ENCODE measurements at places on chromosomes 4 and X. TPM values are rescaled to one million over a fixed set of nuclear protein-coding genes. Genes with fewer than 3 reads are reported as not detected.

The SYNPO2 gene
- 0.42 TPM for total RNA-seq

The PABPC1L2A gene
- total RNA-seq: not detected

The DRP2 gene
- 0.47 TPM for total RNA-seq

The ZNF718 gene
- 10.8 TPM for total RNA-seq

The GABRG1 gene
- not detected for total RNA-seq

The WWC2 gene
- total RNA-seq: 42.4 TPM

The SFRP2 gene
- total RNA-seq: not detected

The CSAG2 gene
- total RNA-seq: not detected

The PNMA6A gene
- total RNA-seq: not detected

The USP17L24 gene
- not detected for total RNA-seq

The CYTL1 gene
- not detected for total RNA-seq

The BMPR1B gene
- total RNA-seq: 17.2 TPM

The TLR6 gene
- total RNA-seq: 11.4 TPM

The VGLL1 gene
- total RNA-seq: not detected

The TKTL2 gene
- not detected for total RNA-seq

The ETFDH gene
- 19.2 TPM for total RNA-seq

The TMPRSS11D gene
- total RNA-seq: not detected

The OTUD6A gene
- not detected for total RNA-seq

The METTL14 gene
- 32.8 TPM for total RNA-seq

The PRDX4 gene
- 157 TPM for total RNA-seq

The KLHL13 gene
- total RNA-seq: 1.6 TPM

The TDO2 gene
- not detected for total RNA-seq

The PPP4R3C gene
- not detected for total RNA-seq

The F9 gene
- not detected for total RNA-seq

The SEPTIN6 gene
- total RNA-seq: 4.7 TPM

The DCAF8L2 gene
- not detected for total RNA-seq

The PSAPL1 gene
- total RNA-seq: not detected

The UNC5C gene
- total RNA-seq: not detected

The AMTN gene
- not detected for total RNA-seq

The PNMA6F gene
- total RNA-seq: not detected

The CPZ gene
- total RNA-seq: not detected

The SLC9B1 gene
- total RNA-seq: 0.77 TPM

The SLITRK2 gene
- not detected for total RNA-seq

The PAGE5 gene
- total RNA-seq: not detected

The STK32B gene
- not detected for total RNA-seq

The F8 gene
- 6.1 TPM for total RNA-seq

The ANK2 gene
- total RNA-seq: 41.2 TPM

Data from MCF 10A (cell line).